Activated CD4-positive, CD25-positive, alpha-beta regulatory T cell treated with anti-CD3 and anti-CD28 coated beads, Interleukin-2, amount 50 U/mL, for 16 hours (primary cell): ENCODE measurements at places on chromosomes 11 and 22.

DNA sequence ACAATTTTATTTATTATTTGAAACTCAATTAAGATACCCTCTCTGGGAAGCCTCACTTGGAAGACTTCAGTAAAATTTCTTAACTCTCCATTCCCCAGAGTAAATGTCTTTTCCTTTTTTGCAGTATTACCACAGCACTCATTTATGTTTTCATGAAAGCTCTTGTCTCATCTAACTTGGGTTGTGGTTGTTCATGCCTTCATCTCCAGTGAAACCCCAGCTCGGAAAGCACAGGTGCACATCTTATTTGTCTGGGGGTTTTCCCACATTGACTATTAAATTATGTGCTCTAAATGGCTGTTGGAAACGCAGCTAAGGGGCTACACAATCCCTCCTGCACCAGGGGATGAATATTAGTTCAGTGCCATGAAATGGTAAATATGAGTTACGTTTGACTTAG lies 954.2 kb upstream of the RAG2 start:
- no peak for DNase-seq

GRCh38 chr22:50190941-50191741 lies 5.4 kb downstream of the TRABD start:
- DNase-seq: peak; percentile 59

GRCh38 chr11:69642913-69643632 lies 2.1 kb downstream of the CCND1 start:
- peak; percentile 49 for DNase-seq

GRCh38 chr11:22807855-22808570 lies 21.6 kb downstream of the SVIP start:
- DNase-seq: no peak

GRCh38 chr11:2156416-2157182 lies 4.4 kb downstream of the INS start:
- DNase-seq: no peak

- DNase-seq: no peak
These were observed 55.7 kb upstream of the TOP3B start for GRCh38 chr22:22038178-22038880.

- no peak for DNase-seq
These were observed 12.7 kb downstream of the EHF start for GRCh38 chr11:34633640-34633989.

DNA sequence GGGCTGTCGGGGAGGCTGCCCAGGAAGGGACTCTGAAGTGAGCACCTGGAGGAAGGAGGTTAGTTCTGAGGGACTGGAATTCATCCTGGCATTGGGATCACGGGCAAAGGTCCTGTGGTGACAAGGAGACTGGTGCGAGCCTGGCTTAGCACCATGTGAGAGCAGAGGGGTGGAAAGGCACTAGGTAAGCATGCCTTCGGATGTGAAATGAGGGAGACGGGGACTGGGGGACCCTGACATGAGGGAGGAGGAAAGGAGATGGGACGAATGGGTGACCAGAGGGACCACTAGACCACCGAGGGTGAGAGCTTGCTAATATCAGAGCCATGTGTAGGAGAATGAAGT lies 3.1 kb upstream of the VPREB1 start:
- no peak for DNase-seq

DNA sequence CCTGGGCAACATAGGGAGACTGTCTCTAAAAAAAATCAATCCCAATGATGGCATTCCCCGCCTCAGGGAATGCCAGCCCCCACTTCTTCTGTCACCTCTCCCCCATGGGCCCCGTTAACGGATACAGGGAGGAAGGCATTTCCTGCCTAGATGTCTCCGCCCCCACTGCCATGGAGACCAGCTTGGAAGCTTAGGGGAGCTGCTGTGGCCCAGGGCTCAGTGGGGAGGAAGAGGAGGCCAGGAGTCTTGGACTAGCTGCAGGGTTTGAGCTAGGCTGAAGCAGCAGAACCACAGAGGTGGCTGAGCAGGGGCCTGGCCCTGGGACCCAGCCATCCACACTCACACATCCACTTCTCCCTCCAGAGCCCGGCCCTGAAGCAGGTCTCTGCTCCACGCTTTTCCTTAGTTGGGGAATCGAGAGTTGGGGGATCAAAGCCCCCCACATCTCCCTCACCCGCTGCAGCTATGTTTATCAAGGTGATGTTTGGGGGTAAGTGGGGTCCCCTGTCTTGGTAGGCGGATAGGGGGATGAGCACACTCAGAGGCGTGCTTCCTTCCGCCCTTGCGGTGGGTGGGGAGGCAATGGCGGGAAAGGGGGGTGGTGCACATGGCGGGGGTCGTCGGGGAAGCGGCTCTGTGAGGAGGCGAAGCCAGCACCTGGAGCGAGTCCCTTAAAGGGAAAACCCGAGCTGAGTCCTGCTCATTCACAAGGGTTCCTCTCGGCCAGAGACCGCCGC lies at the start of gene C22orf15:
C22orf15 (plus strand) TSS at position 149 of the 737 bp plus-strand sequence; CDS start at position 466, 317 bp downstream.
- DNase-seq: no peak

DNA sequence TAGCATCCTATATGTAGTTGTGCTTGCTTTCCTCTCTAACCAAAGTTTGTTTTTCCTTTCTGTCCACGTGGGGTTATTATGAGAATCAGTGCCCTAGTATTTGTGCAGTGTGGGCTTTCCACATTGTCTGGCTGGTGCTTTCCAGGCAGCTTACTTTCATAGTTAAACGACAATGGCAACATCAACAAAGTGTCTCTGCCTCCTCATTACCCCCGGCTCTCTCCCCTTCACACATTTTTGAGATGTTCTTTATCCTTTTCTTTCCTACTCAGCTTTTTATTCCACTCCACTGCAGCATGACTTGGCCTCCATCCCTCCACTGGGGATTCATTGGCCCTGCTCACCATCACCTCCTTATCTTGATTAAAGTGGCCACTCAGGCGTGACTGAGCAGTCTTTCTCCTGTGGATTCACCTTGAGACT lies 19.1 kb downstream of the SPECC1L start:
- no peak for DNase-seq

GRCh38 chr11:131904756-131905155 lies 534.3 kb downstream of the NTM start:
- no peak for DNase-seq
